ENCODE measurements at places on chromosomes 12 and 14. TPM values are rescaled to one million over a fixed set of nuclear protein-coding genes. Genes with fewer than 3 reads are reported as not detected.

- DNase-seq = no peak
These were observed 26.3 kb downstream of the LRTM2 start for GRCh38 chr12:1846421-1847405.

DNA sequence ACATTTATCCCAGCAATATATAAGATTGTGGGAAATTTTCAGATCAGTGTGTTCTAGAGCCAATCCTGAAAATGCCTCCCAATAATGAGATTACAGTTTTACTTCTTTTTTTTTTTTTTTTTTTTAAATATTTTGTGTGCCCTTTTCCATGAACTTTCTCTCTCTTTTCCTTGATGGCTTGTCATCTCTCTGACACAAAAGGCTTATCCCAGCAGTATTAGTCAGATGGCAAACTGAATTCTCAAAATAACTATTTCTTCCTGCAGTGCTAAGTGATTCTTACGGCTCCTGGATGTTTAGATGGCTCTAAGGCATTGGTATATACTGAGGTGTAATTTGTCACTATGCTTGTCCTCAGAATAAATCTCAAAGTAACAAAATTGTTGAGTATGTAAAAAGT lies 86.7 kb downstream of the LRP6 start:
- no peak for DNase-seq

Gene GPRC5A
- total RNA-seq = 4.1 TPM

Gene LRIG3
- 82.3 TPM for total RNA-seq

- DNase-seq = no peak
These were observed 118.3 kb downstream of the EXOC5 start for GRCh38 chr14:57150449-57150848.

Gene ALX1
- 1.2 TPM for total RNA-seq

DNA sequence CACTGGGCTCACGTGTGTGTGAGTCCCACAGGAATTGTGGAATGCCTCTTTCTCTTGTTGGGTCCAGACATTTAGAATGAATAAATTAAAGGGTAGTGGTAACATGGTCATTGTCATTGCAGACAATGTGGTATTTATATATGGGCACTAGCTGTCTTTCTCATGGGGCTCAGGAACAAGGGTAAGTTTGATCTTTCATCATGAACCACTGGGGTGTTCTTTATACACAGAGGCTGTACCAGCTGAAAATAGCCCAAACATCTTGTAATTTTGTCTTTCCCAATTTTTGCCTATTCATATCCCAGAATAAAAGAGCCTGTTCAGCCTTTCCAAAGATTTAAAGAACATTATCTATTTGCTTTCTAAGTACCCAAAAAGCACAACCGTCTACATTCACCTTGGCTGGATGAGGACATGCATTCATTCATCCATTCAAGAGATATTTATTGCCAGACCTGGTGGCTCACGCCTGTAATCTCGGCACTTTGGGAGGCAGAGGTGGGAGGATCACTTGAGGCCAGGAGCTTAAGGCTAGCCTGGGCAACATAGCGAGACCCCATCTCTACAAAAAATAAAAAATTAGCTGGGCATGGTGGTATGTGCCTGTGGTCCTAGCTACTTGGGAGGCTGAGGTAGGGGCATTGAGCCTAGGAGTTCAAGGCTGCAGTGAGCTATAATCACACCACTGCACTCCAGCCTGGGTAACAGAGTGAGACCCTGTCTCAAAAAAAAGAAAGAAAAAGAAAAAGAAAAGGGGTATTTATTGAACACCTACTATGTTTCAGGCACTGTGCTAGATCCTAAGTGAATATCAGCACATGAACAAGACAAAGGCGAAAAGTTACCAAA lies 4.4 kb upstream of the FOS start:
- DNase-seq = no peak

- DNase-seq = no peak
These were observed 29.3 kb upstream of the PIWIL1 start for GRCh38 chr12:130308393-130308792.

GRCh38 chr14:96146131-96146771 lies 58.4 kb upstream of the BDKRB2 start:
- peak; percentile 58 for DNase-seq

DNA sequence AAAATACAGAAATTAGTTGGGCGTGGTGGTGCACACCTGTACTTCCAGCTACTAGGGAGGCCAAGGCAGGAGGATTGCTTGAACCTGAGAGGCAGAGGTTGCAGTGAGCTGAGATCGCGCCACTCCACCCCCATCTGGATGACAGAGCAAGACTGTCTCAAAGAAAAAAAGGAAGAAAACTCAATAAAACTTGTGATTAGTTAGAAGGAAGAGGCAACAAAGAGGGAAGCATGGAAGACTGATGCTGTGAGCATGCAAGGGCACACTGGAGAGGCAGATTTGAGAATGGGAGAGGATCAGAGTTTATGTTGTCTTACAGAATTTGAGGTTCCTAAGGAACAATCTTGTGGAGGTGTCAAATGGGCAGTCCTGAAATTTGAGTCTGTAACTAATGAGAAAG lies 2.8 kb upstream of the ZC2HC1C start:
- no peak for DNase-seq

GRCh38 chr12:40078266-40078665 lies 27.6 kb downstream of the SLC2A13 start:
- DNase-seq = no peak

- no peak for DNase-seq
These were observed 6.0 kb downstream of the FOXG1 start for GRCh38 chr14:28772613-28773012.

Gene BMAL2
- total RNA-seq = 24.0 TPM

- no peak for DNase-seq
These were observed 32.9 kb upstream of the HSP90B1 start for GRCh38 chr12:103897316-103897715.

Gene NPAS3
- 44.2 TPM for total RNA-seq

Gene PLA2G1B
- 0.72 TPM for total RNA-seq

Gene GPR137C
- total RNA-seq = 6.7 TPM

GRCh38 chr12:115096588-115097397 lies 412.8 kb upstream of the TBX3 start:
- DNase-seq = no peak

DNA sequence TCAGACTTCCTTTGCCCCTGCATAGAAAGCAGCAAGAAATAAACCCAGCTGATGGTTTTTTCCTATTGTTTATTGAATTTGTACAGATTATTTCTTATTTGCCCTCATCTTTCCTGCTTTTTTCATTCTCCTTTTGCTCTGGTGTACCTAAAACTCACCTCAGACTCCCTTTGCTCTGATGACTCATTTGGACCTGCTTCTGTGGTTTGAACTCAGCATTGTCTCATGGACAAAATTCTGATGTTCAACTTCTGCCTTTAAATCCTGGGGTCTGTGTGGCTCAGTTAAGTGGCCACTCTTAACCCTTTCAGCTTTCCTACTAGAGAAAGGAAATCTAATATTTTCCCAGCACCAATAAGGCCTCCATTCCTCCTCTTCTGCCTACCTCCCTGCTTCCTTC lies 3.5 kb upstream of the SENP1 start:
- DNase-seq = no peak
